ENCODE measurements at places on chromosomes 6 and 20. TPM values are rescaled to one million over a fixed set of nuclear protein-coding genes. Genes with fewer than 3 reads are reported as not detected.
A peak's percentile ranks its signal among the peaks of the same experiment; 100 is the strongest.

Gene CCR6
- not detected for total RNA-seq

- H3K4me3 ChIP-seq, result no peak overlapping the region
- H3K27ac ChIP-seq, result no peak overlapping the region
- peaks cover 3% of the 10 kb centered on the region for H3K27me3 ChIP-seq
- DNase-seq, result no peak
- no peaks in the 10 kb centered on the region for H3K4me1 ChIP-seq
- no peaks in the 10 kb centered on the region for H3K36me3 ChIP-seq
Measured at GRCh38 chr20:4722993-4723392, 1.3 kb downstream of the PRND start.

DNA sequence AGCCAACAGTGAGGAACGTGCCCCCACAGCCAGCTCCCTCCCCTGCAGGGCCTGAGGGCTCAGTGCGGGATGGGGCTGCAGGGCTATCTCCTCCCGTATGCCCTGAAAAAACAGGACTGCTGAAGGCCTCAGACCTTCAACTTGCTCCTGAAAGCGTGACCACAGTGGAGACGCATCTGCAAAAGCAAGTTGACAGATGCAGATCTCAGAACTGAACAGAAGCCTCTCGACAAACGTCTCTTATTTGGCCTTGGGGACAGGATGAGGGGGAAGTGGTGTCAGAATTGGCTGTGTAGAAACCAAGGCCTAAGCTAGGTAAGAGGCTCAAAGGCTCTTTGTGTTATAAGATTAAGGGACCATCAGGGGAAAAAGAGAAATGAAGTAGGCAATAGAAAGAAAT lies 120.7 kb upstream of the SLC22A23 start:
- H3K27ac ChIP-seq, result no peak overlapping the region
- no peak for DNase-seq
- no peak overlapping the region for H3K4me3 ChIP-seq
- H3K36me3 ChIP-seq, result no peaks in the 10 kb centered on the region
- H3K4me1 ChIP-seq, result no peaks in the 10 kb centered on the region

Gene DNAH8
- total RNA-seq, result not detected

DNA sequence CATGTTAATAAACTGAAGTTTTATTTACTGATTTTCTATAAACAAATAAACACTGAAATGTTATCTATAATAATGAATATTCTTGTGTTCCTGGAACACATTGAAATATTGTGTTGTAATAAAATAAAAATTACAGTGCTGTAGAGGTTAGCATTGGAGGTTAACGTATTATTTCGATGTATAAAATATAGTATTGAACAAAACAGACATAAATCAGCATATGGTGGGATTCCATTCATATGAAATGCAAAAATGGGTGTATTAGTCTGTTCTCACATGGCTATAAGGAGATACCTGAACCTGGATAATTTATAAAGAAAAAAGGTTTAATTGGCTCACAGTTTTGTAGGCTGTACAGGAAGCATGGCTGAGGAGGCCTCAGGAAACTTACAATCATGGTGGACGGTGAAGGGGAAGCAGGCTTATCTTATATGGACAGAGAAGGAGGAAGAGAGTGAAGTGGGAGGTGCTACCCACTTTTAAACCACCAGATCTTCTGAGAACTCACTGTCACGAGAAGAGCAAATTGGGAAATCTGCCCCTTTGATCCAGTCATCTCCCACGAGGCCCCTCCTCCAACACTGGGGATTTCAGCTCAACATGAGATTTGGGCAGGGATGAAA lies 24.6 kb upstream of the BMP6 start:
- H3K36me3 ChIP-seq, result no peaks in the 10 kb centered on the region
- H3K4me3 ChIP-seq, result no peak overlapping the region
- H3K27ac ChIP-seq, result no peak overlapping the region
- no peak for DNase-seq
- no peaks in the 10 kb centered on the region for H3K27me3 ChIP-seq

Gene TRMT11
- 49.7 TPM for total RNA-seq

Gene SLC16A10
- total RNA-seq, result 39.6 TPM

- no peak overlapping the region for H3K4me3 ChIP-seq
- no peak overlapping the region for H3K27ac ChIP-seq
- no peaks in the 10 kb centered on the region for H3K36me3 ChIP-seq
- H3K27me3 ChIP-seq, result no peaks in the 10 kb centered on the region
Measured at GRCh38 chr6:63649847-63650265, 14.3 kb downstream of the PHF3 start.

DNA sequence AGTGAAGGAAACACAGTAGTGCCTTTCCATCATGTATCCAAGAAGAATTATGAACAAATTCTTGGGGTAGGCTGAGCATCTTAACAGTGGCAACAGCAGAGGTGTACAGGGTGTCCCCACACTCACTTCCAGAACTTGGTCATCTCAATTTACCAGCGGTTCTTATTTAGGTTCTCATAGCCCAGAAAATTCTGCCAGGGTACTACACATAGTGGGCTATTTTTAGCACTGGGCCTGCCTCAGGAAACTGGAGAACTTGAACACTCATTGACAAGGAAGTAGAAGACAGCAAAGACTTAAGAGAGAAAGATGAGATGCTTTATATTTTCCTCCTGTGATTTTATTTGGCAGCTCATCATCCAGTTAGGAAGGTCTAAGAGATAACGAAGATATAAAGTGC lies 71.8 kb upstream of the PHIP start:
- no peak overlapping the region for H3K4me3 ChIP-seq
- H3K27me3 ChIP-seq, result no peaks in the 10 kb centered on the region
- no peaks in the 10 kb centered on the region for H3K36me3 ChIP-seq
- H3K27ac ChIP-seq, result no peak overlapping the region
- no peaks in the 10 kb centered on the region for H3K4me1 ChIP-seq

GRCh38 chr20:19893356-19893755 lies 123.8 kb upstream of the NAA20 start:
- no peak overlapping the region for H3K27ac ChIP-seq
- no peak for DNase-seq
- H3K4me3 ChIP-seq, result no peak overlapping the region

Gene TGM3
- not detected for total RNA-seq

DNA sequence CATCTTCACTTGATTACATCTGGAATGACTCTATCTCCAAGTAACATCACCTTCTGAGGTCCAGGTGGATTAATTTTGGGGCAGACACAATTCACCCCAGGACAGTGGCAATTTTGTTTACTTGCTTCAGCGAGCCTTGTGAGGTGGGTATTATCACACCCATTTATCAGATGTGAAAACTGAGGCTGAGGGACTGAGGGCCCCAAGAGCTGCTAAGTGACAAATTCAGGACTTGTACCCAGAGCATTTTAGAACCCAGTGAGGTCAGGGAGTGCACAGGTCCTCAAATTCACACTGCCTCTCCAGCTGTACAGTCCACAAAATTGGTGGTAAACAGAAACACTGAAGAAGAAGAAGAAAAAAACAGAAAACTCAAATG lies 125.2 kb upstream of the PMEPA1 start:
- H3K36me3 ChIP-seq, result no peaks in the 10 kb centered on the region
- no peak for DNase-seq
- H3K4me1 ChIP-seq, result no peaks in the 10 kb centered on the region
- H3K4me3 ChIP-seq, result no peak overlapping the region
- no peak overlapping the region for H3K27ac ChIP-seq

- H3K36me3 ChIP-seq, result no peaks in the 10 kb centered on the region
- H3K27me3 ChIP-seq, result no peaks in the 10 kb centered on the region
- no peak overlapping the region for H3K4me3 ChIP-seq
- no peak overlapping the region for H3K27ac ChIP-seq
- no peak for DNase-seq
Measured at GRCh38 chr6:36673882-36674281, 4.6 kb upstream of the CDKN1A start.

DNA sequence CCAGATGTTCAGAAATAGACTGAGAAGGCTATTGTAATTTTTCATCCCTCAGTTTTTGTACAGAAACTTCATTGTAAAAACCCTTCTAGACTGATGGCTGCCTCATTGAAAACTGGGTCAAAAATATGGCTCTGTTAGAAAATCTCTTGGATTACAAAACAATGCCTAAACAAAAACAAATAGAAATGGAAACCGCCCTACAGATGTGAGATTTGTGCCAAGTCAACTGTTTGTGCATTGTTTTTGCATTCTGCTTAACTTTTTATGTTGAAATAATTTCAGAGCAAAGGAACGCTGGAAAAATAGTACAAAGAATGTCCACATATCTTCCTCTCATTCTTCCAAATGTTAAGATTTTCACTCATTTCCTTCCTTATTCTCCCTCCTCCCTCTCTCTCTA lies 425.1 kb downstream of the FOXA2 start:
- no peaks in the 10 kb centered on the region for H3K4me1 ChIP-seq
- no peak for DNase-seq
- no peaks in the 10 kb centered on the region for H3K36me3 ChIP-seq
- no peak overlapping the region for H3K27ac ChIP-seq

Gene NEDD9
- 11.3 TPM for total RNA-seq

- no peaks in the 10 kb centered on the region for H3K36me3 ChIP-seq
- no peaks in the 10 kb centered on the region for H3K27me3 ChIP-seq
- H3K4me3 ChIP-seq, result no peak overlapping the region
- H3K27ac ChIP-seq, result no peak overlapping the region
Measured at GRCh38 chr6:151904631-151905030, 97.1 kb downstream of the ESR1 start.

Gene KHDC1
- 5.1 TPM for total RNA-seq

DNA sequence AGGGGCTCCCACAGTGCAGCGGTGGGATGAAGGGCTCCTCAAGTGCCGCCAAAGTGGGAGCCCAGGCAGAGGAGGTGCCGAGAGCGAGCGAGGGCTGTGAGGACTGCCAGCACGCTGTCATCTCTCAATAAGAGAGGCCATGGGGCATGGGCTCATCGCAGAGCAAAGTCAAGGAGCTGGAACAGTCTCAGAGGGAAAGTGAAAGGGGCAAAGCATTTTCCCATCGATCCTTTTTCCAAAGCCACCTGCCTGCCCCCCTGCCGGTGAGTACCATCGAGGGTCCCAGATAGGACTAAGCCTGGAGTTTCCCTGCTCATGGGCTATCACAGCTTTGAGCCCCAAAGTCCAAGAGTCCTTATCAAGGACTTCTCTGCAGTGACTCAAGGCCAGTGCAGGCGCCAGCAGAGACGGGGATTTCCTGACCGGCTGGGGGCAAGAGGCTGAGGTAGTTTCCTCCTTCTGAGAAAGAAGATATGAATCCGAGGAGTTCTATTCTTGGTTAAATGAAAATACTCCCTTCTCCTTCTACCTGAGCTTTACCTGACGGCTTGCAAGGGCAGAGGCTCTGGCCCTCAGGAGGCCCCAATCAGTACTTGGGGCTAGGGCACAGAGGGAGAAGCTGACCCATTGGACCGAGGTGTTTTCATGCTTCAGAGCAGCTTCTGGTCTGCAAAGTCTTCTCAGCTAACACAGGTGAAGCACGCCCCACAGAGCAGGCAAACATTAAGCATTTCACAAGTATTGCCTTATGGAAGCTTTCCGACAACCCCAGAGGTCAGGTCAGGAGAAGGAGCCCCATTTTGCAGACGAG lies 22.6 kb downstream of the ETV7 start:
- H3K36me3 ChIP-seq, result no peaks in the 10 kb centered on the region
- peak; percentile 81 for DNase-seq
- no peaks in the 10 kb centered on the region for H3K27me3 ChIP-seq
- no peak overlapping the region for H3K4me3 ChIP-seq
- H3K27ac ChIP-seq, result peak overlapping the region; percentile 53

DNA sequence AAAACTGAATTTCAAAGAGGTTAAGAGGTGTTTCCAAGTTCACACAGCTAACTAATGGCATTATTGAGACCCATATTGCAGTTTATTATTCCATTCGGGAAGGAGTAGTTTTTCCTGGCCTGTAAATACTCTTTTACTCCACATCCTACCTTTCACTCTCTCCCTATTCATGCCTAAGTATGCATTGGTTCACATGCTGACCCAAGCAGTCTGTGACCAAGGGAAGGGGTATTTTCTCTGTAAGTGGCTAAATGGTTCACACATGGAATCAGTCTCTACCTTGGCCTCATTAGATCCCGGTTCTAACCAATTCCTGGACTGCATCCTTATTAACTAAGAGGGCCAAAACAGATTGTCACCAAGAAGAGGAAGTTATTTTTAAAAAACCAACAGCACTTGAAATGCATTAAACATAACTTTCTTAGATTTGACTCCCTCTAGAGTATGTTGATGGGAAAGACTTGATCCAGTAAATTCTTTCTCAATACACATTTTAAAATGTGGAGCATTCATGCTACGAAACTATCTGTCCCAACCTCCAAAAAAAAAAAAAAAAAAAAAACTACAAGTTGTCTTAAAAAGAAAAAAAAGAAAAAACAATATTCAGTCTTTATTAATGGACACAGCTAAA lies 17.8 kb upstream of the RSPO3 start:
- peak; percentile 17 for DNase-seq
- no peaks in the 10 kb centered on the region for H3K36me3 ChIP-seq
- H3K4me1 ChIP-seq, result no peaks in the 10 kb centered on the region
- no peaks in the 10 kb centered on the region for H3K27me3 ChIP-seq

GRCh38 chr6:157867981-157868380 lies 44.9 kb downstream of the SNX9 start:
- no peak overlapping the region for H3K27ac ChIP-seq
- peaks cover 8% of the 10 kb centered on the region for H3K4me1 ChIP-seq
- no peak for DNase-seq
- no peak overlapping the region for H3K4me3 ChIP-seq

Gene GCNT2
- 132 TPM for total RNA-seq

Gene SPDEF
- 9.9 TPM for total RNA-seq

DNA sequence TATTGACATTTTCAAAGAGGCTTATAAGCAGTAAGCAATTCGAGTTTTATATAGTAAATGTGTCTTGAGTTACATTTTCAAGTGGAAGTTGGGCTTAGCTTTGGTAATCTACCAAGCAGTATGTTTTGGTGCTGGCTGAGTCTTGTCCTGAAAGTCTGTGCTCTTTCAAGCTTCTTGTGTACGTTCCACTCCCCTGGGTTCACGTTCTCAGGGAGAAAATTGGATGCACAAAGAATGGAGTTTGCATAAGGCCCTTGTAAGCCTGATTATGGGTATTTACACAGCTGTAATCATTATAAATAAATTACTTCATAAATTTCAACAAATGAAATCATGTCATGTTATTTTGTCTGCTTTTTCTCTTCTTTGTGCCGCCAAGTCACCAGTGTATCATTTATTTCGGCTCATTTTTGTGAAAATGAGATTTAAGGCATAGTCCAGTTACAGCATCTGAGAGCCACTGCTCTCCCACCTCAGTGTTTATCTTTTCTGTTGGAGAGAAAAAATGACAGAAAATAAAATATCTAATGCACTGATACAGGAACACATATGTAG lies 262.5 kb downstream of the BTBD3 start:
- H3K36me3 ChIP-seq, result no peaks in the 10 kb centered on the region
- H3K4me3 ChIP-seq, result no peak overlapping the region
- H3K27ac ChIP-seq, result peak overlapping the region; percentile 32

Gene ADGRF1
- not detected for total RNA-seq

GRCh38 chr20:40325006-40325568 lies 363.9 kb downstream of the MAFB start:
- DNase-seq, result no peak
- no peak overlapping the region for H3K4me3 ChIP-seq
- no peak overlapping the region for H3K27ac ChIP-seq
- no peaks in the 10 kb centered on the region for H3K27me3 ChIP-seq
- no peaks in the 10 kb centered on the region for H3K36me3 ChIP-seq

DNA sequence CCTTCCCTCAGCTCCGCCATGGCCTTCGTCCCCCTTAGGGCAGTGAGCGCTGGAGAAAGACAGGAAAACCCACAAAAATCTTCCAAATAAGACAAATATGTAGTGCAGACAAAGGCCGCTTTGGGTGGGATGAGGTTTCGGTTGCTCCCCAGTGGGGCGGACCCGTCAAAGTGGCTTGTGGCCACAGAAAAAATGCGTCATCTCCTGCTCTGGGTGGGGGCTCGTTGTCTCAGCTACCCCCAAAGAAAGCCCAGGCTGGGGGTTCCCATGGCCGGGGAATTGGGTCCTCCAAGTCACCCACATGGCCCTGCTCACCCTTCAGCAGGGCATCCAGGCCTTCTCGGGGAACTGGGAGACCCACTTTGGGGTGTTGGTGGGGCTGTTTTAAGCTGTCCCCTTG lies 21.9 kb upstream of the SCUBE3 start:
- no peaks in the 10 kb centered on the region for H3K27me3 ChIP-seq
- no peak for DNase-seq
- no peaks in the 10 kb centered on the region for H3K36me3 ChIP-seq

Measured in stomach (tissue), 19 donors.